ENCODE measurements at places on chromosomes 1 and 21.

- DNase-seq: no peak
These were observed 32.7 kb downstream of the CRYAA start for GRCh38 chr21:43201491-43201890.

- no peak for DNase-seq
These were observed 5.7 kb downstream of the SLC19A1 start for GRCh38 chr21:45536301-45537081.

- DNase-seq: no peak
These were observed 15.2 kb upstream of the LGALS8 start for GRCh38 chr1:236508593-236509027.

DNA sequence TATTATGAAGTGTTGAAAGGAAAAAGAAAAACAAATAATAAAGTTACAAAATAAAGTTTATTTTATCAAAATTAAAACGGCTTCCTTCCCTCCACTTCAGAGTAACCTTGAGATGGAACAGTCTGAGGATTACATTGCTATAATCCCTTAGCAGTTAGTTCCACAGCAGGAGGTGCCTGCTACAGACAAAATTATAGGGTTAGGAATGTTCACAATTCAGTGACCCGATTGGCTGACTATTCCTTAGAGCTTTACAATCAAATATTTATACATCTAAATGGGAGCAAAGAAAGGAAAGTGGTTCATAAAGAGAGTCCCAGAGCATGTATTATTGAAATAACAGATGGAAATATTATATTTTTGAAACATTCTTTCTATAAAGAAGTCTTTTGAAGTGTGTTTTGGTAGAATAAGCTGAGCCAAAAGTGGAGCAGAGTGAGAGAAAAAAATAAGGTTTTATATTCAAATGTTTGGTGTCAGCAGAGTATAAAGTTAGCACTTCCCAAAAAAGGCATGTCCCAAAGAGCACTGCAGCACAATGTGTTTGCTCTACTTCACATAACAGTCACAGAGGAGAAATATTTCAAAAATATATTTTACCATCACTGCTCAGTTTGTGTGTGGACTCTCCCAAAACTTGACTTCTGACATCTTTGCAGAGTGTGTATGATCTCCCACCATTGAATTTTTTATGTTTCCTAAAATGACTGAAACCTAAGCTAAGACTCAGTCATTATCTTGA is 71.4 kb upstream of the GORAB start:
- DNase-seq: no peak

GRCh38 chr1:48493970-48494769 is 22.2 kb upstream of the SPATA6 start:
- DNase-seq: no peak

- DNase-seq: no peak
These were observed 22.1 kb upstream of the JUN start for GRCh38 chr1:58805716-58806571.

DNA sequence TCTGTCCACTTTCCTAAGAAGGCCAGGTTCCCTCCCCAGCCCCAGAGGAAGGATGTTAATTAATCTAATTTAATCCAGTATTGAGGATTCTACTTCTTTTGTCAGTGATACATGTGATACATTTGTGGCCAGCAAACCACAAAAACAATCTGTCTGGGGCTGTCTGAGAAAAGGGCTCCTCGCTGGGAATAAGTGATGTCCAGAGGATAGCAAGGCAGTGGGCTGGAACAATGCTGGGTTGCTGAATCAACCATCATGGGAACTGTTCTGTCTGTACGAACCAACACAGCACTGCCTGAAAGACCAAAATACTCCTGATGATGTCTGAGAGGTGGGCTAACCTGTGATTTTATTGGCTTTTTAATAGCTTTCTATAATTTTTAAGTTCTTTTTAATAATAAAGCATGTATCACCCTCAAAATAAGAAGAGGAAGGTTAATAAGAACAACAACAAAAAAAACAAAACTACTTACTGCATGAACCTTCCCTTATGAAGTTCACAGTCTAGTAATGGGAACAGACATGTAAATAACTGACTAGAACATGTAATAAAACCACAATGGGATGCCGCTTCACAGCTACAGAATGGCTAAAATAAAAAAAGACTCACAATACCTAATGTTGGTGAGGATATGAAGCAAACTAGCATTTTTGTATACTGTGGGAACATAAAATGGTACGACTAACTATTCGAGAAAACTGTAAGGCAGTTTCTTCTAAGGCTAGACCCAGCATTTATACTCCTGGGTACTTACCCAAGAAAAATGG is 11.4 kb upstream of the ADAR start:
- no peak for DNase-seq

DNA sequence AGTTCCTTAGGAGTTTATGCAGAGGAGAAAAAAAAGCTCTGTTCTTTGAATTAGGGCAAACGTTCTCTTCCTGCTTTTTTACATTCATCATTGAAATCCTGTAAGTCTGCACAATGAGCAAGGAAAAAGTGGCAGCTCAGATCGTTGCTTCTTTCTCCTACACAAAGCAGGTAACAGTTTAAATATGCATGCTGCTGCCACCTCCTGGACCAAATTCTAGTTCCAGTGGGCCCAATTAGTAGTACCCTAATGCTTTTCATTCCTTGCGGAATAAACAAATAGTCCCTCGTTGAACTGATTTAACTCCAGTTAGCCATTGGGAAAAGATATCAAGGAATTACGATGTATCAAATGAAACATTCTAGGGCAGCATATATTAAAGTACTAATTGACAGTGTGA is 20.1 kb downstream of the YTHDF2 start:
- no peak for DNase-seq

- no peak for DNase-seq
These were observed 7.0 kb downstream of the ERI3 start for GRCh38 chr1:44348061-44348485.

- DNase-seq: no peak
These were observed 49.7 kb downstream of the MDM4 start for GRCh38 chr1:204565617-204566582.

- DNase-seq: no peak
These were observed 250.0 kb downstream of the FOXD2 start for GRCh38 chr1:47687631-47688460.

- DNase-seq: no peak
These were observed 69.5 kb upstream of the HUNK start for GRCh38 chr21:31803039-31804007.

DNA sequence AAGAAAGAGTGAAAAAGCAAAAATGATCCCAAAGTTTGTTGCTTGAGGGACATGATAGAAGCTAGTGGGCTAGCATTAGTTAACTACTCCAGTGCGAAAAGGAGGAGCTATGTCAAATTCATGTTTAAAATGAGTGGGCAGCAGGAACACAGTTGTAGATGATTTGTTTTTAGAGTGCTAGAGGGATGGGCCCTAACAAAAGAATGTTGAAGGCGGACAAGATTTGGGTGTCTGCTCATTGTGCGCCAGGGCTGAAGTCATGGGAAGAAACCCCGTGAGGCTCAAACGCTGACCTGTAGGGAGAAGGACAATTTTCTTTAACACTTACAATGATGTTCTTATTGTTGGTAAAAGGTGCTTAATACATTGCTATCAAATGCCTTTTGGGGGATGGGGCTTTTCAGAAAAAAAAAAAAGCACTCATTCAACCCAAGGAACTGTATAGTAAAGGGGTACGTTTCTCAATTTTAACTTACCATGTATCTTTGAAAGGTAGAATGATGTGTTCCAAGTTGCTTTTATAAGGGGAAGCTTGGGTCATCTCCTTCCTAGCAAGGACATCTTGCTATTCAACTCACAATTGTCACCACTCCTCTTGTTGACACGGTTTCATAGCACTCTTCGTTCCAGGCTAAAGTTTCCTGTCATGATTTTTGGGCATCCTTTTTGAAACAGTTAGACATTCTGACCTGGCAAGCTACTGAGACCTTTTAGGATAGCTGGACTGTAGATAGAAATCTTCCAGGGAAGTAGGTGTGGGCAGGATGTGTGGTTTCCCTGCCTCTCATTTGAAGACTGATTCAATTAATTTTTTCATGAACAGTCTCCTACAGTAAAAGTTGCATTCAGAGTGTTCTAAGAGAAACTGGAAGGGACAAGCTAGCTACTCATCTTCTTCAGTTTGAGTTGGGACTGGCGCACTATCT is 53.0 kb upstream of the CNN3 start:
- DNase-seq: no peak

- DNase-seq: no peak
These were observed 23.9 kb upstream of the PBX1 start for GRCh38 chr1:164534863-164535610.

DNA sequence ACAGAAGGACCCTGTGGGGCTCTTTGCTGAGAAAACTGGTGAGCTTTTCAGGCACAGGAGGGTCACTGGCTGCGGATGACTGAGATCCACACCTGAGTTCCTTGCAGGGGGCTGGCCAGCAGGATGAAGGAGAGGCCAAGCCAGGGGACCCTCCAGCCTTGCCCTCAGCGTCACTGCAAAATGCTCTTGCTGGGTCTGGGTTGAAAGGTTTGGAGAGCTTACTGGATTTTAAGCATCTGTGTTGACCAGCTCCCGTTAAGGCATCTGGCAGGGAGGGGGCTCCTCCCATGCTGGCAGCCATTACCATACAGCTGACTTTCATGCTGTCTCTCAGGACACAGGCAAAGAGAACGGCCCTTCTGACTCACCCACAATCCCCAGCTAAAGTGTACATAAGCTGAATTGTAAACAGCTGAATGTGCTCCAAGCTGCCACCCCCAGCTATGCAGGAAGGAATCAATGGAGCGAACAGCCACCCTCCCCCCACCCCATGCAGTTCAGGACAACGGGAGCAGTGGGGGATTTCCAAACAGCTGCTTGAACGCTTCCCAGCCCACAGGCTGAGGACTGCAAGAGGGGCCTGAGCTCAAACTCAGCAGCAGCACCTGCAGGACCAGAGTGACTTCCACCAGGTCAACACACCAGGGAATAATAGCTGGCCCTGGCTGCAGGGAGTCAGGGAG is 21.3 kb upstream of the A3GALT2 start:
- DNase-seq: no peak

GRCh38 chr21:10273196-10273595 is 248.2 kb upstream of the TPTE start:
- DNase-seq: no peak

GRCh38 chr1:60969971-60970509 is 112.3 kb upstream of the NFIA start:
- no peak for DNase-seq

DNA sequence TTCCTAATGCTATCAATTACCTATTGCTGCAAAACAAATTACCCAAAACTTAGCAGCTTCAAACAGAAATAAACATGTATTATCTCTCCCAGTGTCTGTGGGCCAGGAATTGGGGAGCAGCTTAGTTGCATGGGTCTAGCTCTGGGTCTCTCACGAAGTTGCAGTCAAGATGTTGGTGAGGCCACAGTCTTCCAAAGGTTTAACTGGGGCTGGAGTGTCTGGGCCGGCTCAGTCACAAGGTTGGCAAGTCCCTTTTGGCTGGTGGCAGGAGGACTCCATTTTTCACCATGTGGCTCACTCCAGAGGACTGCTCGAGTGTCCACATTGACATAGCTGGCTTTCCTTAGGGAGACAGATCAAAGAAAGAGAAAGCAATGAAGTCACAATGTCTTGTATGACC is 5.0 kb upstream of the LRP8 start:
- no peak for DNase-seq

DNA sequence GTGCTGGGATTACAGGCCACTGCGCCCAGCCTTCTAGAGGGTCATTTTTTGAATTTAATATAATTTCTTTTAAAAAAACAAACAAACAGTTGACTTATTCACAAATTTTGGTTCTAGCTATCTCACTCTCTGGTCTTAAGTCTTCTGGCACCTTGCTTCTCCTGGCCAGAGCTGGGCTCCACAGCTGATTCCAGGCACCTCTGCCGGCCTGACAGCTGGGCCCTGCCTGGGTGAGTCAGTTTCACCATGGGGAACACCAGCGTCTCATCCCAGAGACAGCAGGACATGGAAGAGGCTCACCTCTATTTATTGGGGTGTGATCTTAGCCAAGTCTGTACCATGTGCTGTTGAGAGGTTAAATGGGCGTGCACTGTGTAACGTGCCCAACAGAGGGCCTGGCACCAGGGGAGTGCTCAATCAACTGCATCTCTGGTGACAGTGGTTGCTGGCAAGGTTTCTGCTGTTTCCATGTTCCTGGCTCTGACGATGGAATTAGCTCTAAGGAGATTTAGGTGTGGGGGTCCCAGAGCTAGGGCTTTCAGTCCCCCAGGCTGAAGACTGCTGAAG is 956 bp downstream of the CPLANE2 start:
- DNase-seq: peak; percentile 39

GRCh38 chr1:27116232-27116631 is 38.7 kb downstream of the SLC9A1 start:
- DNase-seq: no peak

DNA sequence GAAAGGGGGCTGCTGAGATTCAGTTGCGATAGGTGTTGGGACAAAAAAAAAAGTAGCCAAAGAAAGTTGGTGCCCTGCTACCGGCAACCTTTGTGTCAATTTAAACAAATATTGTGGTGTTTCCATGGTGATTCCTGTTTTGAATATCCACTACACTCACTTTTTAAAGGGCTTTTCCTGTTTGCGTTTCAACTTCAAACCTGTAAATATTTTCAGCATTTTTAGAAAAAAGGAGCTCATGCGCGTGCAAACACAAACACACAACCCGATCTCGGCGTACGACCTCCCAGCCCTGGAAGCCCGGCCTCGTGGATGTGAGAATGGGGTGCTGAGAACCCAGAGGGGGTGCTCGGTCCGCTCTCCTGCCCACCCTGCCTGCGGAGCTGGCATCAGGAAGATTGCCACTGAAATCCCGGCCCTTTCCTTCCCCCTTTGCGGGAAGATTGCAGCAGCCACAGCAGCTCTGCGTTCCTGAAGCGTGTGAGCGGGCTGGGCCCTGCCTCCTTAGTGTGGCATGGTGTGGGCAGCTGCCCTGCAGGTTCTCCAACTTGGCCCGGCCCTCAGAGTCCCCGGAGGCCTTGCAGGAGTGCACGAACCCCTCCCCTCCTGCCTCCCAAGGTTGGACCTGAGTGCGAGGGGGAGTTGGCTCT is 34.8 kb downstream of the CASZ1 start:
- no peak for DNase-seq

- no peak for DNase-seq
These were observed 3.8 kb upstream of the FAM20B start for GRCh38 chr1:179021873-179022272.

GRCh38 chr1:78143673-78144072 is 97.9 kb downstream of the GIPC2 start:
- no peak for DNase-seq

GRCh38 chr1:90246069-90246468 is 251.2 kb downstream of the ZNF326 start:
- DNase-seq: no peak

DNA sequence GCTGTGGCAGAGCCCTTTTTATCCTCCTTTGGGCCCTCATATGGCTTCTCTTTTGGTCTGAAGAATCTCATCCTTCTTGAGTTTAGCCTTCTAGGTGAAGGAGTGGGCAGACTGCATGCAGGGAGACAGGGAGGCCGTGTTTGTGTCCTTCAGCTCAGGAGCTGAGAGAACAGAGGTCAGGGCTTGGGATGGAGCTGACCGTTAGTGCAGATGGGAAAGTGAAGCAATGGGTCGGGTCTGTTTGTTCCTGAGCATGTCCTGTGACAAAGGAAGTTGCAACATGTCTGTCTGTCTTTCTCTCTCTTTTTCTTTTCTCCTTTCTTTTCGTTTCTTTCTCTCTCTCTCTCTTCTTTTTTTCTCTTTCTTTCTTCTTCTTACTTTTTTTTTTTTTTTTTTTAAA is 14.9 kb downstream of the MAPKAPK2 start:
- no peak for DNase-seq

GRCh38 chr1:230191855-230192254 is 124.8 kb downstream of the GALNT2 start:
- DNase-seq: no peak
